Stomach (tissue), 19 donors: ENCODE measurements at places on chromosomes 16 and 17.

DNA sequence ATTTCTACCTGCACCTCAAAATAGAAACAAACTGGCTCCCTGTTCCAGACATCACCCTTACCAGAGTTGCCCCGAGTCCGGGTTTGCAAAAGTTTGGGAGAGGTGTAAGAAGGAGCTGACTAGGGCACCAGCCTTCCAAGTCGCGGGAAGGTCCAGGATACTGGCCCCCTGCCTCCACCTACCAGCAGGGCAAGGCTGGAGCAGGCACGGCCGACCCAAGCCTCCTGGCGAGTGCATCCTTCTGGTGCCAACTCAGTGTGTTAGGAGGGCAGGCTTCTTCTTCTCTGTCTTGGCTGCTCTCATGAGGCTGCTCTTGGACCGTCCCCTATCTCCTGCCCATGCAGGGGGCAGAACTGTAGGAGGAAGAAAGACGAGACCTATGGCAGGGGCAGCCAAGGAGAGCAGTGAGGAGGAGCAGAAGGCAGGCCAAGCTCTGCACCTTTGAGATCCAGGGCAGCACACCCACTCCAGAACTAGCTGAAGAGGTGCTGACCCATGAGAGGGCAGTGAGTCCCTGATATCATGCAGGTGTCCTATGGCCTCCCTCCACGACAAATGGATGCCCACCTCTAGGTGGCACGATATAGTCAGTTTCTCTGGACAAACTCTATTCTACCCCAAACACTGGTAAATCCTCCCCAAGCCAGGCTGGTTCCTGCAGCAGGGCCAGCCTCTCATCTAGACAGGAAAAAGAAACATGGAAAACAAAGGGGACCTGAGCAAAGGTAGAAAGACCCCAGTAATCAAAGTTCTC, 54.4 kb downstream of the CYTH1 start:
- no peak for DNase-seq

- no peak for DNase-seq
Measured at GRCh38 chr17:43468691-43469139, 15.1 kb upstream of the DHX8 start.

DNA sequence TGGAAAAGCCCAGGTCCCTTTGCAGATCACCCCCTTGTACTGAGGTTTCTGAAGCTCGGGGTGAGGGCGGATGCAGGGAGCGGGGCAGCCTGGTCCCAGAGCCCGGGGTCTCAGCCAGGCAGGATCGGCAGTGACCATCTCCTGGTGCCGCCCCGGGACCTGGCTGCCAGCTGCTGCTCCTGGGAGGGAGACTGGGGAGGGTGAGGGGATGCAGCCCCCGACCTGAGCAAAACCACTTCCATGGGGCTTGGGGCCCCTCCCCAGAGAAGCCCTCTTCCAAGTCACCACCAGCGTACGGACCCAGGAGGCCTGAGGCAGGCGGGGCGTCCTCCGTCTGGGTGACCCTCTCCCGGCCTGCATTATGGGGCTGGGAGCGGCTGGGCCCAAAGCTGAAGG, 14.8 kb downstream of the CD7 start:
- no peak for DNase-seq

DNA sequence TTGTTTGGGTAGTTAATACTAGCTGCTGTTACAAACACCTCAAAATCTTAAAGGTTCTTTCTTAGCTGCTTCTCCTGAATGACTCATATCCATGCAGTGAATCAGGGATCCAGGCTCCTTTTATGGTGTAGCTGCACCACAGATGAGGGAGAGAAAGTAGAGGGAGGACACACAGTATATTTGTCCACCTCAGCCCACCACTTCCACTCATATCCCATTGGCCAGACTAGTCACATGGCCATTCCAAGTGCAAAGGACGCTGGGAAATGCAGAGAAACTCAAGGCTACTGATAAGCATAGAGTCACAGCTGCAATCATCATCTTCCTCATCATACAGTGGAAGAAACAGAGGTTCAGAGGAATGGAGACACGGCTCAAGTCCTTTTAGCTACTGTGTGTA, 63.8 kb downstream of the GSG1L start:
- no peak for DNase-seq

GRCh38 chr17:64401244-64401860, 10.7 kb upstream of the PECAM1 start:
- no peak for DNase-seq

DNA sequence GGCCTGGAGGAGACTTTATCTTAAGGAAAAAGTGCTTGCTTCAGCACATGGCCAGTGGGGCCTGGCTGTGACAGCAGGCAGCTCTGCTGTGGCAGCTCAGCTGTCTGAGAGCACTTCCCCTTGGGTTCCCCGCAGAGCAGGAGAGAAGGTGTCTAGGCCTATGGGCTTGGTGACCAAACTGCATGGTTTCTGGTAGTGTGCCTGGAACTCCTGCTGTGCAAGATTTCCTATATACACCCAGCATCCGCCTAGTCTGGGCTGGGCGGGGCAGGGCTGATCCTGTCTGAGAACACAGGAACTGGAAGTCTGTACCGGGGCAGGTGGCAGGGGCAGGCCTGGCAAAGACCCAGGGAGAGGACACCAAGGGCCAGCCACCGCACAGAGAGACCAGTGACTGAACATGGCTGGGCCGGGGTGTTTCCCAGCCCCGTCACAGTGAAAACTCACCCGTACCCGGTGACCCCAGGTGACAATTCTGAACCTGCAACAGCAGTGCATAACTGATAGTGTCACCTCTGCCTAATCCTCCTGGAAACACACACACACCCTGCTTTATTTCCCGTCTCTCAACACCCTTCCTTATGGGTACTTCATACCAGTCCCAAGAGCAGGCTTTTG, 39.3 kb downstream of the CHD9 start:
- peak; percentile 78 for DNase-seq

GRCh38 chr17:8459107-8459506, 23.4 kb downstream of the NDEL1 start:
- no peak for DNase-seq

DNA sequence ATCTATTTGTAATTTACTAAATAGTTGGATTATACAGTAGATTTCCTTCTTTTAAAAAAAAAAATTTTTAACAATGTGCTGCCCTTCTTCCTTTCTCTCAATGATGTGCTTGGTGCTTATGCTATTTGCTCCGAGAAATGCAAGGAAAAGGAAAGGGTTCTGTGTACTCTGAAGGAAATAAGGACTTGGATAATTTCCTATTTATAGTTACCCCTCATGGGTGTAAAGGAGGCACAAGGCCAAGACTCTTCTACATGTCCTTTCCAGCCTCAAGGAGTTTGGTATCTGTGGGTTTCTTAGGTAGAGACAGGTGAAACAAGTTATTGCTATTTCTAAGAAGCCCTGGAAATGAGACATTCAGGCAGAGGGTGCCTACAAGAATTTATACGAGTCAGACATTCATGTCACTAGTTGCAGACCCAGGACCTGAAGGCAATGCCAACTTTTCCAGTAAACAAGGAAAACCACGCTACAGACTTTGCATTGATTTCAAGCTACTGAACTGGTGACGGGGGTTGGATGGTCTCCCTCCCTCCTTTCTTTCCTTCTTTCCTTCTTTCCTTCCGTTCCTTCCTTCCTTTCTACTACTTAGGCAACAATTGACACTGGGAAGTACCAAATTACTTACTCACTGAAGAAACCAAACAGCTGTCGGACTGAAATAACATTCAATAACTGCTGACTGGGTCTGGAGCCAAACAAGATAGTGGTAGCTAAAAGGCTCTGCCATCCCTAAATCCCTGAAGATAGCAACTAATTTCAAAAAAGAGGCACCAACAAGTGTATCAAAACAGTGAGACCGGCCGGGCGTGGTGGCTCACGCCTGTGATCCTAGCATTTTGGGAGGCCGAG, 33.8 kb upstream of the GHDC start:
- DNase-seq: no peak

DNA sequence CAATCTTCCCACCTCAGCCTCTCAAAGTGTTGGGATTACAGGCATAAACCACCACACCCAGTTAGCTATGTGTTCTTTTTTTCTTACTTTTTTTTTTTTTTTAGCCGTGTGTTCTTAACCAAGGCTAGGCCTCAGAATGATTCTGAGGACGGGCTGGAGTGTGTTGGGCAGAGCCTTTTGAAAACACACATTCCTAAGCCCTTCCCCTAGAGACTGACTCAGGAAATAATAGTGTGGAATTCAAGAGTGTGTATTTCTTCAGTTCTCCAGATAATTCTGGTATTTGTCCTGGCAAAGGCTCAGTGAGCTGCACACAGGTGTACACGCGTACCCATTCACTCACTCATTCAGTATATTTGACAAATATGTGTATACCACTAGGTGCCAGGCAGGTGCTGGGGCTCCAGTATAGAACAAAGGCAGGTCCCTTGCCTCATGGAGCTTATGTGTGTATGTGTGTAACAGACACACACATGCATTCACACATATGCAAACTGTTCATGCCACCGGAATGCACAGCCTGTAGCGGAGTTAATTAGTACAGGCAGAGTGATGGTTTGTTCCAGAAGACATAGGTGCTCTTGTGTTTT, 19.4 kb upstream of the NFATC3 start:
- peak; percentile 70 for DNase-seq

DNA sequence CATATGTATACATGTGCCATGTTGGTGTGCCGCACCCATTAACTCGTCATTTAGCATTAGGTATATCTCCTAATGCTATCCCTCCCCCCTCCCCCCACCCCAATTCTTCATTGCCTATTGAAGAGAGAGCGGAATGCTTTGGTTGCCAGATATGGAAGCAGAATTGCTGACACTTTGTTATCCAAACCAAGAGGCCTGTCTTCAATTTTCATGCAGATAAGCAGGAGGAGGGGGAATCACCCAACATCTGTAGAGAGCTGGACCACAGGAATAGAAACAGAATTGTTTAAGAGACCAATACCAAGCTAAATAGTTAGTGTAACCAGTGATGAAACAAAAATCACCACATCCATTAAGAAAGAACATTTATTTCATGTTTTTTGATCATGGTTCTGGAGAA, 7.1 kb downstream of the ASPA start:
- no peak for DNase-seq

GRCh38 chr16:74718140-74718539, 17.5 kb upstream of the MLKL start:
- DNase-seq: no peak

- no peak for DNase-seq
Measured at GRCh38 chr16:11029948-11030347, 85.6 kb downstream of the CLEC16A start.

- no peak for DNase-seq
Measured at GRCh38 chr17:81483085-81483861, 29.3 kb downstream of the ACTG1 start.

GRCh38 chr17:35984140-35984539, 2.4 kb downstream of the CCL14 start:
- DNase-seq: no peak

DNA sequence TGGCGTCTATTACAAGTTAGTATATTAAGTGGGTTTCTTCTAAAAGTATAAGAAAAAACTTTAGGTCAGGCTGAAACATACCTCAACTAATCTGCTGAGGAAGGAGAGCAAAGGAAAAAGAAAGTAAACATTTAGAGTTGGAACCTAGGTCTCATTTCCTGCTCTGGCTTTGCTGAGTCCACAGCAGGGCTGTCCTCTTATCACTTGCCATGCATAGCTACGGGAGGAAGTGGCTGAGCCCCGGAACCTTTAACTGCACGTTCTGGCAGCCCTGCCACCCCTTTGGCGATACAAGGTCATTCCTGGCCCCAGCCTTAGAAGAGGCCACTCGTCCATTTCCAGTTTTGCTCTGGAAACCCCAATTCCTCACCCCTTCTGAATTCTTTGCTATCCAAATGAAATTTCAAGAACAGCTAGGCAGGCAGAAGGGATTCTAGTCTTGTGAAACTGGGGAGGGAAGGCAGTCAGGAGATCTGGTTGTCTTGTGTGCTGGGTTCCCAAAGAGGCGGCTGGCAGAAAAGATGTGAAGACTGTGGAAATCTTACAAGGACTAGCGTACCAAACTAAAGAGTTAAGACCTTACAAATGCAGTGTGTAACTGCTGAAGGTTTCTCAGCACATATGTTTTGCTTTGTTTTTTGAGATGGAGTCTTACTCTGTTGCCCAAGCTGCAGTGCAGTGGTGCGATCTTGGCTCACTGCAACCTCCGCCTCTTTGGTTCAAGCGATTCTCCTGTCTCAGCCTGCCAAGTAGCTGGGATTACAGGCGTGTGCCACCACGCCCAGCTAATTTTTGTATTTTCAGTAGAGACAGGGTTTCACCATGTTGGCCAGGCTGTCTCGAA, 19.1 kb downstream of the WIPI1 start:
- DNase-seq: peak; percentile 72

DNA sequence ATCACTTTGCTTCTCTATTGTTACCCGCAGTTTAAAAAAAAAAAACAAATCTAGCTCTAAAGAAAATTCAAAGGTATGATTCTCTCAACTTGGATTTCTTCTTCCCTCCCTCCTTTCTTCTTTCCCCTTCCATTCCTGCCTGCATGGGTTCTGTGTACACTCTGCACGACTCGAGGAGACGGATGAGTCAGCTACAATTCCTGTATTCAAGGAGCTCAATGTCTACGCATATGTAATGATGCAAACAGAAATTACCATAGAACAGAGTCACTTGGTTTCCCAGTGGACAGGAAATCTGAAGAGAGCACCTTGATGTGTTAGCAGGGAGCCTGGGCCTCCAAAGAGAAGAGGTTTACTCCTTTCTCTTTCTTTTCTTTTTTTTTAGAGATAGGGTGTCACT, 92.3 kb downstream of the VPS53 start:
- DNase-seq: no peak

GRCh38 chr16:13289515-13289914, 388.1 kb downstream of the SHISA9 start:
- no peak for DNase-seq

- DNase-seq: peak; percentile 39
Measured at GRCh38 chr16:85570213-85570734, 42.8 kb upstream of the GSE1 start.

GRCh38 chr16:51224317-51224716, 73.2 kb upstream of the SALL1 start:
- DNase-seq: no peak

- DNase-seq: no peak
Measured at GRCh38 chr17:81277946-81278693, 17.0 kb downstream of the SLC38A10 start.

DNA sequence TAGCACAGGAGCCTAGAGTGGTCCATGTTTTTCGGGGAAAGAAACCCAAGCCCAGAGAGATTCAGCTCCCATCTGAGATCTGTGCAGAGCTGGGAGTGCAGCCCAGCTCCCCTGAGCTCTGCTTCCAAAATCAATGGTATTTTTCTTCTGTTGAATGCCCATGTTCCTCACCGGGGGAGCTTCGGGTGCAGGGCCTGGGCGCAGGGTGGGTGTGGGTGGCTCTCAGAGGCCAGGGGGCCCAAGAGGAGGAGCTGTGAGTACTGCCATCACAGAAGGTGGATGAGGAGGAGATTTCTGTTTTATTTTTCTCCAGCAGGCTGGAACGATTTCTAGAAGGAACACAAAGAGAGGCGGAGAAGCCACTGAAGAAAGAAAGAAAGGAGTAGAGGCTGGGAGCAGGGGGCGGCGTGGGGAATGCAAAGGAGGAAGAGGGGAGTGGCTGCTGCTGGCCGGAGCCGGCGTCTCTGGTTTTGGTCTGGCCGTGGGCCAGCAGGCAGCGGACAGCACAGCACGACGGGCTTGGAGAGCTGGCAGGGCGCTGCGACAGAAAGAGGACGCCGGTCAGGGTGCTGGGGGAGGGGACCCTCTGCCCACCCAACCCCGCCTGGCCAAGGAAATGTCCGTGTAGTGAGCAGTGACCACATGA, 76.2 kb upstream of the KSR1 start:
- DNase-seq: peak; percentile 72
